ENCODE measurements at places on chromosomes 3 and 15.

GRCh38 chr15:34436956-34437442 lies 609 bp downstream of the GOLGA8A start:
- DNase-seq = peak; percentile 76

DNA sequence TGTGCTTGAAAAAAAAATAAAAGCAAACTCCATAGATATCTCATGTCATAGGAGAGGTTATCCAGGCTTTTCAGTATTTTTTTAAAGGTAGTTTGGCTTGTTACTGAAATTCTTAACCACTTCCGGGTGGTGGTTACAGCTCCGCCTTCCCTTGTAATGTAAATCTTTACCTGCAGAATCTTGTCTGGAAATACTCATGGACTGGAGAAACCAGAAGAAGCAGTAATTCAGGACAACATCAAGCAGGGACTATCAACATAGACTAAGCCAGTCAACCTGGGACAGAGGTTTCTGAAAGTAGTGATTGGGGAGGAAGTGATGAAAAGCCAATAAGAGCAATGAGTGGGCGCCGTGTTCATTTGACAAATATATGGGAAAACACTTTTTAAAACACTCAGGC lies 78.9 kb upstream of the SKOR1 start:
- no peak for DNase-seq

- no peak for DNase-seq
Observed at GRCh38 chr3:186362988-186363387, 954 bp upstream of the DGKG start.

GRCh38 chr15:90956274-90957030 lies 1.8 kb downstream of the RCCD1 start:
- peak; percentile 70 for DNase-seq

GRCh38 chr15:73317651-73318462 lies 50.9 kb downstream of the HCN4 start:
- DNase-seq = no peak

DNA sequence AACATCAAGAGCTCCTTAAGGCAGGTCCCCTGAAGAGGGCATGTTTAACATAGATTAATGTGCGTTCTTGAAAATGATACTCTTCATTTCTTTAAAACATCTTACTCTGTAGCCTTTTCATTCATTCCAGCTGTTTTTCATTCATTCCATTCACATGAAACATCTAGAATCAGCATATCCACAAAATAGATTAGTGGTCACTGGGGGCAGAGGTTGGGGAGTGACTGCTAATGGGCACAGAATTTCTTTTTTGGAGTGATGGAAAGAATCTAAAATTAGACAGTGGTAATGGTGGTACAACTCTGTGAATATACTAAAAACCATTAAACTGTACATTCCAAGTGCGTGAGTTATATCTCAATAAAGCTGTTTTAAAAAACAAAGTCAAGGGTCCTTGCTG lies 15.4 kb upstream of the CXCR6 start:
- no peak for DNase-seq

DNA sequence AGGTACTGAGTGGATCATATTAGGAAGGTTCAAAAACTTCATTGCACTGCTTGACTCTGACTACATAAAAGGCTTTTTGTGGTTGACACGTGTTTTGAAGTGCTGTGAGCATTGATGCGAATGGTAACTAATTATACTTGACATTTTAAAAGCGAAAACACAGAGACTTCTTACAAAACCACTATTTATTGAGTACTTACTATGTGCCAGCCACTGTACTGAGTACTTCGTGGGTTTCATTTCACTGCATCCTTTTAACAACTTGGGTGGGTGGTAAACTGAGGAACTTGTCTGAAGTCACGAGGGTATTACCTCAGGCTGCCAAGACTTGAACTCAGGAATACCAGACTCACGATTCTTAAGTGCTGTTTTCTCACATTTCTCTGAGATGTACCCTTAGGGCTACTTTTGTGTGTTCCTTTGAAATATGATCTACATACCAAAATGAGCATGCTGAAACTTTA lies 45.3 kb upstream of the PPP4R2 start:
- DNase-seq = no peak

GRCh38 chr3:27596921-27597320 lies 112.7 kb upstream of the SLC4A7 start:
- DNase-seq = no peak

DNA sequence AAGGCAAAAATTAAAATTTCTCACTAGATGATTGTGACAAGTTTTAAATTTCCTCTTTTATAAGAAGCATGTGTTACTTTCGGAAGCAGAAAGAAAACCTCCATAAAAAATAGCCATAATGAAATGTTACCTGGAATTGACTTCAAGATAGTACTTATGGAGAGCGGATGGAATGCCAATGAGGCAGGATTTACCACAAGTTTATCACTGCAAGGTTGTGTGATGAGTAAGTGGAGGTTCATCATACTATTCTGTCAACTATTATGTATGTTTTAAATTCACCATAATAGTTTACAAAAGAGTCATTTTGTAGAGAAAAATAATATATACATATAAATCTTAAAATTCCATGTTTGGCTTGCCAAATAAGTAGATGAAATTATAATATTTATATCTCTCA lies 230.3 kb downstream of the SCAPER start:
- no peak for DNase-seq

GRCh38 chr3:32869513-32870047 lies 51.8 kb downstream of the TRIM71 start:
- DNase-seq = no peak

GRCh38 chr3:103181160-103181559 lies 746.3 kb downstream of the ZPLD1 start:
- DNase-seq = no peak

DNA sequence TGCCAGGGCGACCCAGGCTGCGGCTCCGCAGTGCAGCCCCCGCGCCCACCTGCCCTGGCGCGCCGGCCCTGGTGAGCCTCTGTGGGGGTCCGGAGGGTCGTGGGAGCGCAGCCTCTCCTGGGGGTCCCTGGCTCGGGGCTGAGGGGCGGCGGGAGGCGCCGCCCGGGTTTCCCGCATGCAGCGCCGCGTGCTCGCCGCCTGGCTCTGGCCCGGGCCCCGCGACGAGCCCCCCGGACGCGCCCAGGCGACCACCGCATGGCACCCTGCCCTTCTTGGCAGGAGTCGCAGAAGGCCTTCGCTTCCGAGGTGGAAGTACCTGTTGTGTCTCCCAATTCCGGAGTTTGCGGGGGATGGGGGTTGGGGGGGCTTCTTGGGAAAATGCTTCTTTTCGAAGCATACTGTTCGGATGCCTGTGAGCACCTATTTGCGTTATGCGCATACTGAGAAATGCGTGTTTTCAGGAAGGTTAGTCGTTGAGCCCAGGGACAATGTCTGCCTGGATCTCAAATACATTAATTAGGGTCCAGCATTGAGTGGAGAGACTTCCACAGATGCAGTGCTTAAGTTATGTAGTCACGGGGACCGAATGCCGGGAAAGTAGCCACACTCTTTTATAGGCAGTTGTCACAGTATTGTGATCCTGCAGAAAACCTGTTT lies 1.3 kb downstream of the GABRA5 start:
- DNase-seq = no peak

GRCh38 chr3:42830437-42831320 lies 21.4 kb downstream of the ACKR2 start:
- DNase-seq = peak; percentile 8

DNA sequence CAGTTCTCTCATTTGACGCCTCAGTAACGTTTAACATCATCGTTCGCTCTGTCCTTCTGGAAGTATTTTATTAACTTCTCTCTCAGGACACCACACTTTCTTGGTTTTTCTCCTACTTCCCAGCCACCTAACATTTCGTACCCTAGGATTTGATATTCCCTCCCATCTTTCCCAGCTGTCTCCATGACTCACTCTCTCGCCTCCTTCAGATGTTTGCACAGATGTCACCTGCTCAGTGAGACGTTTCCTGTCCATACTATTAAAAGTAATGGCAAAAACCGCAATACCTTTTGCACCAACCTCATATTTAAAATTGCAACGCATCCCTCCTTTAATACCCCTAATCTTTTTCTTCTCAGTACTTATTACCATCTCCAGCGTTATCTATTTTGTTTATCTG lies 62.1 kb upstream of the SPRED1 start:
- DNase-seq = no peak

DNA sequence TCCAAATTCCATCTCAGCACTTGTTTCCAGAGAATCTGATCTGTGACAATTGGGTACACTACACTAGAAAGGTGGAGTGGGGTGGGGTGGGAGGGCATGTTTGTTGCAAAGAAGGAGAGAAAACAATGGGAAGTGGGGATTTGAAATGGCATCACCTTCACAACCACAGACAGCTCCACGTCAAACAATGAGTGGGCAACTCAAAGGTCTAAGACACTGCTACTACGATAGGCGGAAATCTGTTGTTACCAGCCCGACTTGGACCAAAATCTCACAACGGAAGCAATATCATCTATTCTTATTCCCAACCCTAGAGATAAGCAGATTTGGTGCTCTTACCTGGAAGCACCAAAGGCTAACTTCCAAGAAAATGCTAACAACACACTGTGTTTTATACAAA lies 3.3 kb downstream of the CYP19A1 start:
- no peak for DNase-seq

- DNase-seq = no peak
Observed at GRCh38 chr3:192001218-192001617, 540.3 kb downstream of the PYDC2 start.

GRCh38 chr15:90035095-90035839 lies 34.1 kb downstream of the ZNF710 start:
- peak; percentile 63 for DNase-seq

- no peak for DNase-seq
Observed at GRCh38 chr3:23002836-23003732, 200.0 kb upstream of the UBE2E2 start.

GRCh38 chr15:39461536-39462130 lies 119.2 kb upstream of the THBS1 start:
- DNase-seq = no peak

- no peak for DNase-seq
Observed at GRCh38 chr3:77885381-77885780, 845.5 kb downstream of the ROBO2 start.
